NCI-H1092 (cell line): ENCODE measurements at places on chromosomes 5 and 9.

- DNase-seq: no peak
Observed at GRCh38 chr5:10661401-10661800, 97.5 kb downstream of the ANKRD33B start.

DNA sequence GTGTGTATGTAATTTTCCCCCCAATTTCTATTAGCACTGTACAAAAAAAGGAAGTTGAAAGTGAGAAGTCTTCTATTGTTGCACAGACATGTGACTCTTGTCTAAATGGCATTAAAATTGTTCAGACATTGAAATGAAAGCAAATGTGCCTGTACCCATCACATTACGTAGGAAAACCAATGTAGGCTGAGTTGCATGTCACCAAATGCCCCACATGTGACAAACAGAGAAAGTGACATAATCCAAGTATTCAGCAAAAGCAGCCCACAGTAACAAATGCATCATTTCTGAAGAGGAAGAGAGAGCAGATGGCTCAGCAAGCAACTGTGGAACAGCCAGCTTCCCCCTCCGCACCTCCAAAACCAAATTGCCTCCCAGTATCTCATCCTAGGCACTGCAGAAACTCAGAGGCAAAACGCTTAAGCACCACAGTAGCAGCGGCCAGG is 161.5 kb upstream of the NR4A3 start:
- no peak for DNase-seq

DNA sequence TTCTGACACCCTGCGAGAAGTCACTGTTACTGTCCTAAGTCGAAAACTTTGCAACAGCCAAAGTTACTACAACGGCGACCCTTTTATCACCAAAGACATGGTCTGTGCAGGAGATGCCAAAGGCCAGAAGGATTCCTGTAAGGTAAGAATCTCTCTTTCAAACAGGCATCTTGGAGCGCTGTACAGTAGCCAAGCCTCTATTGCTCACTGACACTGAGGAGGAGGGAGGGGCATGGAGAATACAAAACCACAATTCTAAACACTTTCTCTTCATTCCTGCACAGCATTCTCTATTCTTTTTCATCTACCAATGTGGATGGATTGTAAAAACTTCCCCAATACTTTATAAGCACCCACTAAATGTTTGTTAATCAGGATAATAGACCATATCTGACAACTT is 7.4 kb downstream of the GZMK start:
- no peak for DNase-seq

GRCh38 chr5:36300191-36300926 is 1.3 kb downstream of the RANBP3L start:
- no peak for DNase-seq

- DNase-seq: no peak
Observed at GRCh38 chr5:66741394-66741793, 145.2 kb downstream of the MAST4 start.

GRCh38 chr5:168747987-168748777 is 169.0 kb upstream of the PANK3 start:
- DNase-seq: no peak

GRCh38 chr9:21549251-21549765 is 67.2 kb upstream of the IFNE start:
- DNase-seq: no peak

DNA sequence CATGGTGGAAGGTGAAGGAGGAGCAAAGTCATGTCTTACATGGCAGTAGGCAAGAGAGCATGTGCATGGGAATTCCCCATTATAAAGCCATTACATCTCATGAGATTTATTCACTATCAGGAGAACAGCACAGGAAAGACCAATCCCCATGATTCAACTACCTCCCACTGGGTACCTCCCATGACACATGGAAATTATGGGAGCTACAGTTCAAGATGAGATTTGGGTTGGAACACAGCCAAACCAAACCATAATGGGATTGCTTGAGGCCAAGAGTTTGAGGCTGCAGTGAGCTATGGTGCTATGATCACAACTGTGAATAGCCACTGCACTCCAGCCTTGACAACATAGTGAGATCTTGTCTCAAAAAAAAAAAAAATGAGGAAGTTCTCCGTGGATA is 581.8 kb downstream of the TAF11L14 start:
- DNase-seq: no peak

DNA sequence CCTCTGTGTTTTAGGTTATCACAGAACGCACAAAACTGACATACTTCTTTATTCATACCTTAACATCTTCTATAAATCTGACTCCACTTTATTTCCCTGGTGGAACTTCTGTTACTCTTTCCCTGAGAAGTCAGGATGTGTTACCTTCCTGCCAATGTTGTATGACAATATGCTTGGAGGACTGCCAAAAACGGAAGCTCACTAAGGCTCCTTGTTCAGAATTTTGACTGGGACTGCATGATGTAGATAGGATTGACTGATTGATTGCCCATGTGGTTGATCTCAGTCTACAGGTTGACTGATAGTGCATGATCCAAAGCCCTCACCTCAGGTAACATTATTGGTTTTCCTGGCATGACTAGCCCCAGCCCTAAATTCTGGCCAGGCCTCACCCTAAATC is 319.4 kb downstream of the TLR4 start:
- no peak for DNase-seq

- DNase-seq: no peak
Observed at GRCh38 chr9:112326194-112326593, 7.2 kb downstream of the PTBP3 start.

GRCh38 chr9:13244181-13244580 is 35.3 kb downstream of the MPDZ start:
- DNase-seq: no peak

- no peak for DNase-seq
Observed at GRCh38 chr9:123887837-123888236, 42.1 kb downstream of the DENND1A start.

- DNase-seq: no peak
Observed at GRCh38 chr5:166166071-166166470, 2125.4 kb upstream of the WWC1 start.

DNA sequence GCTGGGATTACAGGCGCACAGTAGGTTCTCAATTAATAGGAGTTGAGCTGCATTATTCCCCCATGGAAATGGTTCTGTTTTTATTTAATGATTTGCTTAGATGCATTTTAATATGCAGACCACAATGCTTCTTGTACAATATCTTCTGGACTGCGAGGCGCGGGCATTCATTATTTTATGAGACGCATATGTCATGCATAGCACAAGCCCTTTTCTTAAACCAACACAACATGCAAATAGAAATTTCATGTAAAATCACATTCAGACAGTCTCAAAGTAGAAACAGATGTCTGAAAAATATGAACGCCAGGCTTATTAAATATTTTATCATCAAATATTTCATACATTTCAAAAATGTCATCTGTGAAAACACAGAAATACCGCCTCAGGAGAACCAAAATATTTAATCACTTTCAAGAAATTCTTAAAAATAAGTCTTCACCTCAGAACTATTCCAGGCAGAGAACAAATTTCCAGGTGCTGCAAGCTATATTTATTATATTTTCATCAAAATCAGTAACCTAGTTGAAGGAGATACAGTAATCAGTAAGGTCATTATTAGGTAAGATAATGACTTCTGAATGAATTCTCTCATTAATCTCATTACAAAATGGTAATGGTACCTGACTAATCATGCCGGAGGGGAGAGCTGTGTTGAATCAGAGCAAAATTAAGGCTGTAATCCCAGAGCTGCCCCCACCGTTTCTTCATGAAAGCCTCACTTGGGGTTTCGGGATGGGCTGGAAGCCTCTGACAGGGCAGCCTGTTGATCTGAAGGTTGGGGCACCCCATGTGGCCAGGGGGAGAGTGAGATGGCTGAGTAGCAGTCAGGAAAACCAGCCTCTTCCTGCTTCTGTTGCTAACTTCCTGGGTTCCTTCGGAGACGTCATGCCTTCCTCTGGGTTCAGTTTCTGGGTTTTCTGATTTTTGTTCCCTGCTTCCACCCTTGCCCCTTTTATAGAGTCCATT is 133.9 kb upstream of the ZNF618 start:
- no peak for DNase-seq

- no peak for DNase-seq
Observed at GRCh38 chr9:68832861-68833518, 128.0 kb downstream of the PIP5K1B start.

DNA sequence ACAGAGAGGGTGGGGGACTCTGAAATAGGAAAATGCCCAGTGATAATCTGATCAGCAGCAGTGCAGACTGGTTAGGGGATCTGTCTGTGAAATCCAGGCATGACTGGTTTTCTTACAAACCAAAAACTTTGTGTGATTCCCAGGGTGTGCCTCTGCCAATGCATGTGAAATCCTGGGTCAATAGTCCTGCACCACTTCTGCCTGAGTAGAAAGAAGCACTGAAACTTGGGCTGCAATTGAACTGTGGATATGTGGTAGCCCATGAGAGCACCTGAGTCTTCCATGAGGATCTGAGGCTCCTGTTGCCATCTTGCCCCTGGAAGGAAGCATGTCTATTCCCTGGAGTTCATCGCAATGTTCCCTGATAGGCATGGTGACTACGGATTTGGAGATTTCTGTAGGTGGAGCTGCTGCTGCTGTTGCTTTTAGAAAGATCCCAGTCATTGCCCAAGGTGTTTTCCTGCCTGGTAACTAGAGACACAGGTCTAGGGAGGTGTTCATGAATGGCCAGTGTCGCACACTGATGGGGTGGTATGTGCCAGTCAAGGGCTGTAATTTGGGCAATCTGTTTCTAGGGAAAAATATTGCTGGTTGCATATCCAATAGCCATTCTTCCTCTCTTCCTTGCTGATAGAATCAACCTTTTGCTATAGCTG is 146.7 kb downstream of the CARTPT start:
- DNase-seq: no peak

- no peak for DNase-seq
Observed at GRCh38 chr5:133644000-133644865, 31.9 kb upstream of the FSTL4 start.

DNA sequence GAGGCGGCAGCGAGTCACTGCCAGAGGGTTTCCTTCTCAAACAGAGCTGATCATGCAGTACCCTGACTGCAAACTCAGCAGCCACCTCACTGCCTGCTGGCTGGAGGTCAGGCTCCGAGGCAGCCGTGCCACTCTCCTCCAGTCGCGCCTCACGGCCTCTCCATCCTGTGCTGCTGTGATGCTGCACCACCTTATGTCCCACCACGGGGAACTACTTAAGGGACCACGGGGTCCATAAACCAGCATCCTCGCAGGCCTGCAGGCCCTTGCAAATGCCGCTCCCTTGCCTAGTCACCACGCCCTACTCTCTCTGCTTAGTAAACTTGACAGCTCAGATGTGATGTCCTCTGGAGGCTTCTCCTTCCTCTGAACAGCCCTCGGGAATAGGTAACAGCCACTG is 99.2 kb downstream of the CRB2 start:
- no peak for DNase-seq

GRCh38 chr9:137269231-137269772 is 8.2 kb upstream of the TOR4A start:
- no peak for DNase-seq

DNA sequence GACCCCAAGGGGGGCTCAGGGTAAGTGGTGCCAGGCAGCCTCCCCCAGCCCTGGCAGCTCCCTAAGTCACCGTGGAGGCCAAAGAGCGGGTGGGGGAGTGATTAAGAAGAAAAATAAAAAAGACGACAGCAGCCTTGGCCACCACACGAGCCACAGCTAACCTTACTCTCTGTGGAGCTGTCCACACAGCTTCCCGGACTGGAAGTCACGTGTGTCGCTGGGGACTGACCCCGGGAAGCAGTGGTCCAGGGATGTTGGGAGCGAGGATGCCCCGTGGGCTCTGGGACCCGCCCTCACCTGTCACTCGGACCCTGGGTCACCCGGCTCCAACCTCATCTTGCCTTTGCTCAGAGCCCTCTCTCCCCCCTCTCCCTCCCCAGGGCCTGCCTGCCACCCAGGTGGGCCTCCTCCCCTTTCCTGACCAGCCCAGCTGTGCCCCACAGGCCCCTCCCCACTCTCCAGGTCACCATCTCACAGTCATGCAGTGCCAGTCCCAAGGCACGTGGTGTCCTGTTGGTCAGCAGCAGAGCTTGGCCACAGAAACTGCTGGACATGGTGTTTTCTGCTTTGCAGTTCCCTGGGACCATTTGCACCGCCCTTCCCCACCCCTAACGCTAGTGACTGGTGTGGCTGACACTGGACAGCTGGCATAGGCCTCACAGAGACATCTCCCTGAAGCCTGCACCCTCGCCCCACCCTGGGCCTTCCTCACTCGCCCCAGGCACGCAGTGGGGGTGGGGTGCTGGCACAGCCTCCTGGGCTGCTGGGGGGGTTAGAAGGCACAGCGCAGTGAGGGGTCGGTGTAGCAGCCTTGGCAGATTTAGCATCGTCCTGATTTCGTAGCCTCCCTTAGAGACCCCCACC is 9.8 kb upstream of the EXOC3 start:
- DNase-seq: no peak

DNA sequence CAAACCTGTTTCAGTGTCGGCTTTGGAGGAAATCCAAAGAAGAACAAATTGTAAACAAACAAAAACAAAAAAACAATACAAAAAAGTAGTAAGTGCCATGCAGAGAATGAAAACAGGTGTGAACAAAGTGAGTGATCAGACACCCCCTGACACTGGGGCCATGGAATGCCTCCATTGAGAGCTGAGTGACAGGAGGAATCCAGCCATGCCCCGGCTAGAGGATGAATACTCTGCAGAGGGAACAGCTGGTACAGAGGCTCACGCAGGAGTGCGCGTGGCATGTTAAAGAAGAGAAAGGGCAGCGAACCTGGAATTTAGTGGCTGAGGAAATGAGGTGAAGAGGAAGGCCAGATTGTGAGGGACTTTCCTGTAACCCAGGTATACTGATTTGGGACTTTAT is 15.5 kb upstream of the CCNJL start:
- DNase-seq: no peak

DNA sequence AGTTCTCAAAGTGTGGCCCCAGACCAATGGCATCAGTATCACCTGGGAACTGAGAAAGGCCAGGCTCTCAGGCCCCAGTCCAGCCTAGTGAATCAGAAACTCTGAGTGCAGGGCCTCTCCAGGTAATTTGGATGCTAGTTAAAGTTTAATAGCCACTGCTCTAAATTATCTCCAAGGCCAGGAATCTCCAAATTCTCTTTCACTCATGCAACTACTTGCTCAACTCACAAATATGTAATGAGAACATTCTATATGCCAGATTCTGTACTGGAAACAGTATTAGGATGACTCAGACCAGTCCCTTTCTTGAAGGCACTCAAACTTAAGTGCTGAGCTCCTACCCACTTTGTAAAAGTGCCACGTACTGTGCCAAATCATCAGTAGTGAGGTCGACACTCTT is 84.6 kb downstream of the PAPPA start:
- DNase-seq: no peak

DNA sequence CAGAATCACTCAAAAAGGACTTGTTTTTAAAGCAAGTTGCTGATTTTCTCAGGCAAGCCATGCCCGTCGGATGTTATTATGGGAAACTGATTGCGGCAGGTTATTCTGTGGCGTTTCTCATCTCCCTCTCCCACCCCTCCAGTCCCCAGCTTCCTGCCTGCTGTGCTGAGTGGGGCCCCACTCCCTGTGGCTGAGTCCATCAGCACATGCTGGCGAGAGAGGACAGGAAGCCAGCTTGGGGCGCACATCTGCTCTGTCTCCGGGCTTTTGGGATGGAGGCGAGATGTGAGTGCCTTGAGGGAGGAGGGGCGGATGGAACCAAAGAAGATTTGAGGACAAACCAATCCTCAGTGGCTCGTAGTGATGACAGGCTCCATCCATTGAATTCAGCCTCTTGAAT is 108.0 kb downstream of the DAPK1 start:
- DNase-seq: no peak
